ENCODE measurements at places on chromosomes 2 and 18.
A peak's percentile ranks its signal among the peaks of the same experiment; 100 is the strongest.

DNA sequence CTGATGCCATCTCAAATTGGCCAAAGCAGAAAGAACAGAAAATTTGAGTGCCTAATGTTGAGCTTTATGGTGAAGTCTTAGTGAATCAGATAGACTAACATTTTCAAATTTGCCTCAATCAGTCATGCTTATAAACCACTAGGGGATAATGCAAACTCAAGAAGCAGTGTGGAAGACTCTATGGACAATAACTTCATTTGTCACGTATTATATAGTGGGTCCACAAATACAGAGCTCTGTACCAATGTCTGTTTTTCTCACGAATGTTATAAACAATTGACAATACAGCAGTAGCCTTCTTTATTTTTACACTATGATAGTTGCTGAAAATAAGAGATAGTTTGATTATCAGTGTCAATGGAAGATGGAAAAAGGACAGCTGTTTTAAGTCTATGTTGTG lies 190.8 kb upstream of the SLC8A1 start:
- DNase-seq, result no peak

- no peak for DNase-seq
These were observed 2.2 kb downstream of the SIX3 start for GRCh38 chr2:44943693-44944101.

- no peak for DNase-seq
These were observed 55.3 kb downstream of the VWA3B start for GRCh38 chr2:98142106-98142791.

DNA sequence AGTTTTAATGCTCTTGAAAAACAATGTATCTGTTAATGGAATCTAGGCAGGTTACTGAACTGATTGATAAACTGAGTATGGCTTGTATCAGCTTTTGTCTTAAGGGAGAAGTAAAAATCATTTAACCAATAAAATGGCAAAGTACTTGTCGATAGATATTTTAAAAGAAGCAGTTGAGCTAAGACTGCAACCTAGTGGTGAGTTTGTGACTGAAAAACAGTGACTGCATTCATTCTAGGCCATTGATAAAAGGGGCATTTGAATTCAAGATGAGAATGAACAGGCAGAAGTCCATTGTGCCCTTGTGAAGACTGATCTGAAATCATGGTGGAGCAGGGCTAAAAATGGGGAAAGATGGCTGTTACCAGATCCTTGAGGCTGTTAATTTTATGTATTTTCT lies 59.4 kb upstream of the MSTN start:
- DNase-seq, result no peak

- peak; percentile 31 for DNase-seq
These were observed 38.6 kb upstream of the POLE4 start for GRCh38 chr2:74919827-74920226.
